ENCODE measurements at places on chromosomes 5 and 9.

GRCh38 chr5:148970228-148970627 lies 92.6 kb downstream of the SH3TC2 start:
- DNase-seq: peak; percentile 40

- no peak for DNase-seq
Observed at GRCh38 chr5:1914471-1914870, 31.7 kb upstream of the IRX4 start.

GRCh38 chr9:98381311-98382103 lies 126.1 kb upstream of the TBC1D2 start:
- DNase-seq: no peak

DNA sequence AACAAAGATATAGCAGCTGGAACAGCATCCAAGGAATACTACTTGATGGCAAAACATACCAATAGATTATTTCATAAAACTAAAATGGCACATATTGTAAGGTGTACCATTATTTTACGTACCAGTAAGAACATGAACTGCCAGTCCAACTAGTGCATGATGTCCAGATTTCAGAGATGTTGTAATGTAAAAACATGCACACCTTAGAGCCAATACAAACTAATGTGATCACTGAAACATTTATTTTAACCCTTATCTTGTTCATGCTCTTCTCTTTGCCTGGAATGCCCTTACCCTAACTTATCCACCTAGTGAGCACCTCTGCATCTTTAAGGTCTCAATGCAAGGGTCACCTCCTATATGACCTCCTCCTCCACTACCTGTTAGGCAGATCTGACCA lies 172.0 kb downstream of the GLIS3 start:
- no peak for DNase-seq

DNA sequence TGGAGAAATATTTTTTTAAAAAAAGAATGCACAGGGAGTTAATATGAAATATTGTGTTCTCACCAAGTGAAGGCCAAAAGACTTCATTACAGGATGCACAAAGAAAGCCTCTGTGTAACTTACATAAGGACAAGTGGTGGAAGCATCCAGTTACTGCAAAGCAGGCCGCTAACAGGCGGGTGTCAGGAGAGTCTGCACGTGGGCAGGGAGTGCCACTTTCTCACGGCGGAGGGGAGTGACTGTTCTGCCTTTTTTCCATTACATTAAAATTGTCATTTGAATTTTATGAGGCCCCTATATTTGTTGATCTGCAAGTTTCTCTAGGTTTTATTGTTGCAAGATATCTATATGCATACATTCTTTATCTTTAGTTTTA lies 28.1 kb upstream of the SPATA31E1 start:
- DNase-seq: no peak

DNA sequence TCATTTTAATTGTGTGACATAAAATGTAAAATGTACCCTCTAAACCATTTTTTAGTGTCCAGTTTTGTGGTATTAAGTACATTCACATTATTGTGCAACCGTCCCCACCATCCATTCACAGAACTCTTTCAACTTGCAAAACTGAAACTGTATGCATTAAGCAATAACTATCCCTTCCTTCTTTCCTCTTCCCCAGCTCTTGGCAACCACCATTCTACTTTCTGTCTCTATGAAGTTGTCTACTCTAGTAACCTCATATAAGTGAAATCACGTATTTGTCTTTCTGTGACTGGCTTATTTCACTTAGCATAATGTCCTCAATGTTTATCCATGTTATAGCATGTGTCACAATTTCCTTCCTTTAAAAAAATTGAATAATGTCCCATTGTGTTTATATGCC lies 142.4 kb downstream of the C9orf152 start:
- no peak for DNase-seq

- DNase-seq: no peak
Observed at GRCh38 chr5:67651180-67651579, 454.6 kb upstream of the CD180 start.

DNA sequence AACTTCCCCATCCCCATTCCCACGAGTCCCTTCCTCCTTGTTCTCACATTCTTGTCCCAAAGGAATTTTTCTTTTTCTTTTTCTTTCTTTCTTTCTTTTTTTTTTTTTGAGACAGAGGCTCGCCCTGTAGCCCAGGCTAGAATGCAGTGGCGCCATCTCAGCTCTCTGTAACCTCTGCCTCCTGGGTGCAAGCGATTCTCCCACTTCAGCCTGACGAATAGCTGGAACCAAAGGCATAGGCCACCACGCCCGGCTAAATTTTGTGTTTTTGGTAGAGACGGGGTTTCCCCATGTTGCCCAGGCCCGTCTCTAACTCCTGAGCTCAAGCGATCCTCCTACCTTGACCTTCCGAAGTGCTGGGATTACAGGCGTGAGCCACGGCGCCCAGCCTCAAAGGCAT lies 751 bp downstream of the DNAI1 start:
- DNase-seq: no peak

DNA sequence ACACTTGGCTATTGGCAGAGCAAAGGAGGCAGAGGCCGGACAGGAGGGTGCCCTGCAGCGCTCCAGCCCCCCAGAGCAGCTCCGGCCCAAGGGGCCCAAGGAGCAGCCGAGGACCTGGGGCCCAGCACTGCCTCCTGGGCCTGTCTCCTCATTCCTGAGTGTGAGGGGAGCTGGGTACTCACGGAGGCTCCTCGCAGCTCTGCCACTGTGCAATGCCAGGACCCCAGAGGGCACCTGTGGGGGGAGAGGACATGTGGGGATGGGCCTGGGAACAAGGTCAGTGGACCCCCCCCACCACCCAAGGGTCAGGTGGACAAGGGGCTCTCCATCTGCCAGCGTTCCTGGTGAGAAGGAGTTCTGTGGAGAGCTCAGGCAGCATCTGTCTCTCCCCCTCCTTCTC lies 192.6 kb upstream of the PPP1R26 start:
- no peak for DNase-seq

DNA sequence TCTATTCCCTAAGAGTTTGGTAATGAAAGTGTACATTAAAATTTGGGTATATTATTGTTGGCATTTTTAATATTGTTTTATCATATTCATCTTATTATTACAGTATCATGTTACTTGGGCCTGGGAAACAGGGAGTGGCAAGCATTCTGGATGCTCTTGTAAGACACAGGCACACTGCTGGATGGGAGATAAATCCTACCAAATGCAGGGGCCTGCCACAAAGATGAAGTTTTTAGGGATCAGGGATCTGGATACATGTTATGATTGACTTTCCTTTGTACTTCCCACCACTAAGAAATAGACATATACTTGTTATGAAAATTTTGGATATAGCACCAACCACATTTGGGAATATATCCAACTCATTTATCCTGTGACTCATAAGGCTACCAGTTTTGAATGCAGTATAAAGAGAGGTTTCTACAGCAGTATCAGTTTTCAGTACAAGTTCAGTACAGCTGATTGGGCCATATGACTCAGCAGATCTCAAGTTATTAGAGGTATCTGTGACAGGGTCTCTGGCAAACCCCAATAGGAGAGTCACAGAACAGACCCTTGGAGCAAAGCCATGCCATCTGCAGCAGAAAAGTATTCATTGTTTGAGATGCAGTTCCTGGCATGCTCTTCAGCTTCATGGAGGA lies 360.1 kb downstream of the DMAC1 start:
- DNase-seq: no peak

GRCh38 chr5:141747152-141748141 lies 65.4 kb upstream of the ARAP3 start:
- peak; percentile 80 for DNase-seq

- no peak for DNase-seq
Observed at GRCh38 chr9:38060681-38061080, 8.3 kb downstream of the SHB start.

DNA sequence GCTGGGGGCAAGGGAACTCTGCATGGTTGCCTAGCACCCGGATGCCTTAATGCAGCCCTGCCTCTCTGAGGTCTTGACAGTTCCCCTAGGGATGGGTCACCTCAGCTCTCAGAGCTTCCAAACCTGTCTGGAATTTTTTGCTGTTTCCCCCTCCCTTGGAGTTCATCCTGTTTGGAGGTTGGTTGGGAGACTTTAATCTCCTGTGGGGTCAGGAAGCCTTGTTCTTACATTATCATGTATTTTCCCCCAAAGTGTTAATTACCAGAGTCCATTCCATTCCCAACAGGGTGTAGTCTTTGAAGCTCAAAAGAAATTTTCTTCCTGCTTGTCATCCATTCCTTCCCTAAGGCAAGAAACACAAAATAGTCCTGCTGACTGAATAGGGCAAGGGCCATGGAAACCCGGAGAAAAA lies 150.3 kb upstream of the SPRY4 start:
- DNase-seq: peak; percentile 64

DNA sequence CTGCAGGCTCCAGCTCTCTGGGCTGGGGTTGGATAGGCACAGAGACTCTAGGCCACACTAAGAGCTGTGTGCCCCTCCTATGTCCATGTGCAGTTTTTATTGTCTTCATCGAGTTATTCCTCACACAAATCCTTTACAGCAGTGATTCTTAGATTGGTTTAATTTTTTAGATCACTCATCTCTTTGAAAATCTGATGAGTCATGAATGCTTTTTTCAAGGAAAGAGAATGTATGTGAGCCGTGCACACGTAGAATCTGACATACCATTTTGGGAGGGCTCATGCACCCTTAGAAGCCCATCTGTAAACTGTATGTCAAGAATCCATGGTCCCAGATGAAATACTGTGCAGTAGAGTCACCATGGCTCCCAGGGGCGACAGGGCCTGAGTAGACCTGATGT lies 100.7 kb upstream of the S1PR3 start:
- DNase-seq: no peak

- DNase-seq: no peak
Observed at GRCh38 chr9:133787754-133788025, 49.5 kb upstream of the SARDH start.

DNA sequence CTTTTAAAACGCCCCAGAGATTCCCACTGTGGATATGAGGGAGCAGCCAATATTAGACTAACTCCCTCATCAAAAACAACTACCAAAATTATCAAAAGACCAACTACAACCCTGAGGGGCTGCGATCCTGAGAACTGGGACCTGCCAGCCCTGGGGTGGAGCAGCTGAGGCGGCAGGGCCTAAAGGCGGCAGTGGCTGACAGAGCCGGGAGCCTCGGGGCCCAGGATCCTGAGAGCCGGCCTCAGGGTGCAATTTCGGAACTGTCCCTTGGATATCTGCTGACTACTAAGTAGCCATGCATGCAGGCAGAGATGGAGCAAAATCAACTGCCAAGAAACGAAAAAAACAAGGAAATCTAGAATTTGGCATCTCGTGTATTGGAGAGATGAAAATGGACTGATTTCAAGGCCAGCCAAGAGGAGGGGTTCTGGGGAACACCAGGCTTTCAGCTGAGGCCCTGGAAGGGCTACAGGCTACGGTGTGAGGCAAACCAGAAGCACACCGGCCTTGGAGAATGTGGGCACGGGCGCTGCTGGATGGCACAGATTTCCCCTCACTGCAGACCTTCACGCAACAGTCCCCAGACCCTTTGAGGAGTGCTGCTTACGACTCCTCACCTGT lies 63.6 kb upstream of the UBAC1 start:
- no peak for DNase-seq

DNA sequence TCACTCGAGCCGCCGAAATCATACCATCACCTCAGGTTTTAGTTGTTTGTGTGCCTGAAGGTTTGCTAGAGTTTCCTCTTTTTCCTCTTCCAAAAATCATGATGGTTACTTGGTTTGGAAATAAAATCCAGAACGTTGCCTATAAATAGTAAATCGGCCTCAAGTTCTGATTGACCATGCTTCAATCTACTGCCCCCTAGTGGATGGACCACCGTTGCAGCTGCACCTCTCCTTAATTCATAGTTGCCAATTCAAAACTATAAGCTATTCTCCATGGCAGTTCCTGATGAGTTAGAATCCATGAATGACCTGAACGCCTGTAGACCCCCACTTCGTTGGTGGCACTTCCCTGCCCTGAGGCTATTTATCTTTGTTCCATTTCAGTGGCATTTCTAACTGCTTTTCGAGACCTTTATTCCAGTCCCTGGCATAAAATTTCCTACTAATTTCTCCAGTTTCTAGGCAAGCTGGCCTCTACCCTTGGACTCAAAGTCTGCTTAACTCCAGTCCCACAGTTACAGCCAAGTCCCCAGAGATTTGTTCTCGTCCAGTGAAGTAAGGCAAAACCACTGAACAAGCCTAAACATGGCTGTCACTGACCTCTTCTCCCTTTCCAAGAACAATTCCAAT lies 422.6 kb downstream of the EFNA5 start:
- DNase-seq: peak; percentile 34

GRCh38 chr5:131270809-131271208 lies 7.0 kb downstream of the CDC42SE2 start:
- no peak for DNase-seq

DNA sequence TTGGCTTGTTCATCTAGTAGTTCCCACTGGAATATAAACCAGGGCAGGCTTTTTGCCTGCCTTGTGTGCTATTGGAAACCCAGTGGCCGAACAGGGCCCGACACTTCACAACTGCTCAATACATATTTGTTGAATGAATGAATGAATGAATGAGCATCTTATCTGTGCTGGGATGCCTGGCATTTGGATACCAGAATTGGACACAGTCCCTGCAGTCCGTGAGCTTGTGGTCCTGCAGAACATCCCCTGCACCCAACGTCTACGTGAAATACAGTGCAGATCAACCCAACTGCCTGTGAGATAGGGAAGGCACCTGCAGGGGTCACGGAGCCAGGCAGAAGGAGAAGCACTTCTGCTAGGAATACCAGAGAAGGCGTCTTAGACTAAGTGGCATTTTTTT lies 30.0 kb upstream of the COL15A1 start:
- no peak for DNase-seq

GRCh38 chr9:86036555-86036954 lies 62.8 kb downstream of the GOLM1 start:
- DNase-seq: no peak

DNA sequence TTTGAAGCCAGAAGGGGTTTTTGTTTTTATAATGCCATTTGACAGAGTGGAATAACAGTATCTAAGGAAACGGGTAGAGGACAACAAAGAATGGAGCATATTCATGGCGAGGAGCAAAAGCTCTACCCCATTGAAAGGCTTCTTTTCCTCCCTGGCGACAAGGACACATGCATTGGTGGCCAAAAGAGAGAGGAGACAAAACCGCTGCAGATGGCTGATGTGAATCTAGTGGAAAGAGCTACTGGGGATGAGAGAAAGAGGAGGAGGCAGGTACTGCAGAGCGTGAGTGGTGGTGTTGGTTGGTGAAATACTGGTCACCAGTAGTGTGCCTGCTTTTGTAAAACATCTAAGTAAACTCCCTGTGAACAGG lies 491 bp downstream of the APC start:
- no peak for DNase-seq

DNA sequence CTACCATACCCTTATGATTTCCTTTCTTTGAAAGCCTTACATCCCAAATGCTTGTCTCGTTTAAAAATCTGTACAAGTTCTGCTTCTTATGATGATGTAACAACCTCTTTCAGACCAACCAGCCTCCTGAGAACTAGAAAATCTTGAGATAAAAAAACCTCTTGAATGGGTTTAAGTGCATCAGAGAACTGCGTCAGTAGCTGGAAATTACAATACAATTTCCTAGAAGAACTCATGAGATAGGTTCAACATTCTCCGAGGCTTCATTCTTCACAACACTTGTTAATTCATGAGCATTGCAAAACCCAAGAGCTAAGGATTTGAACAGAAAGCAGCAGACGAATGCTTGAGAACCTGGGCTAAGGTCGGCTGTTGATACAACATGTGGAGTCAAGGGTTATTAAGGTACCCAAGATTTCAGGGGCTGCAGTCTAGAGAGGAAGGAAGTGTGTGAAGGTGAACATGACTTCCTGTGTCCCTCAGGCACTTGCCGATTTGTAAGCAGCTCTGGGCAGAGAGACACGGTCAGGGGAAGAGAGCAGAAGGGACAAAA lies 286.0 kb downstream of the ICE1 start:
- DNase-seq: no peak

All from H1 (cell line).